ENCODE measurements at places on chromosomes 6 and 20. TPM values are rescaled to one million over a fixed set of nuclear protein-coding genes. Genes with fewer than 3 reads are reported as not detected.

DNA sequence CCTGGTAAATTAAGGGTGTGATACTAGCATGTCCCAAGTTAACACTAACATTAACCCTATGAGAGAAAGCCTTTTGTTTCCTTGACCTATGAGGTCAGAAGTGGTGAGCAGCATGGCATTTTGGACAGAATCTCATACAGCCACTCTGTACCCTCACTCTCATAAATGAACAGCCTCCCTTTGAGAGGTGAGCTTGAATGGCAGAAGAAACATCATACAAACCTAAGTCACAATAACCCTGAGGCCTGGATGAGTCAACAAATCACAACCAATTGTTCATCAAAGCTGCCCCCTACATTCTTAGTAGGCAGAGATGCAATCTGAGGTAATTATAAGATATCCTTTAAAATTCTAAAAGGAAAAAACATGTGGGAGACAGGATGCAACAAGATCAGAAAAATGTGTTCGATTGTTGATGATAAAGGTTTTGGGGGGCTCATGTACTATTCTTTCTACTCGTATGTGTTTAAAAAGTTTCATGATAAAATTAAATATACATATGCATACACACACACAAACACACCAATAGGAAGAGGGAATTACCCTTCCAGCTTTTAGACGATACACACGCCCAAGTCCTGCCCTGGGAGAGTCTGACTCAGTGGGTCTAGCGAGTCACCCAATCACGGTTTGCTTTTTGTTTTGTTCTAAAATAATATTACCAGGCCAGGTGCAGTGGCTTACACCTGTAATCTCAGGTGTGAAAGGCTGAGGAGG, 117.3 kb downstream of the ARHGAP18 start:
- DNase-seq = no peak

DNA sequence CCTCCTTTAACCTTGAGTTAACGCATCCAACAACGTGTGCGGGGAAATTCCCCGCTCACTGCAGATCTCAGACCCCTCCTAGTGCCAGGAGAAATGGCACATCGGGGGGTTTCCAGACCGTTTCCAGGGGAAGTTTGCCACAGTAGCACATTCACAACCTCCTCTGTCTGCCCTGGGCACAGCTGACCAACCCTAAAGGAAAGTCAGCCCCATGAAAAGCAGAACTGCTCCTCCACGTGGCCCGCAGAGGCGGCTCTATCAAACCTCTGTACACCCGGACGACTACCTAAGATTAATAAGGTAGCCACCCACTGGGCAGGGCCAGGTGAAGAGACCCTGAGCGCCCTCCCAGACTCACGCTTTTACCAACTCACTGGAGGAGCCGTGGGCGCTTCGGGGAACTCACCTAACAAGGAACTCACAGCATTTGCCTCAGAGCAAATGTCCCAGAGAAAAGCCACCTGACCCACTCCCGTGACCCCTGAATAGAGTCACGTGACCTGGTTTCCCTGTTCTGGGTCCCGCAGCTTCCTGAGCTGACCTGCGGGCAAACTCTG, 93.1 kb downstream of the PRND start:
- DNase-seq = no peak

GRCh38 chr6:56933650-56934049, 21.3 kb upstream of the BEND6 start:
- no peak for DNase-seq

EPHA7 gene
- polyA plus RNA-seq = 0.01 TPM

RSPO3 gene
- polyA plus RNA-seq = 27.4 TPM

PI16 gene
- polyA plus RNA-seq = 1.6 TPM
